ACHN (cell line): ENCODE measurements at places on chromosomes 1 and 21.

DNA sequence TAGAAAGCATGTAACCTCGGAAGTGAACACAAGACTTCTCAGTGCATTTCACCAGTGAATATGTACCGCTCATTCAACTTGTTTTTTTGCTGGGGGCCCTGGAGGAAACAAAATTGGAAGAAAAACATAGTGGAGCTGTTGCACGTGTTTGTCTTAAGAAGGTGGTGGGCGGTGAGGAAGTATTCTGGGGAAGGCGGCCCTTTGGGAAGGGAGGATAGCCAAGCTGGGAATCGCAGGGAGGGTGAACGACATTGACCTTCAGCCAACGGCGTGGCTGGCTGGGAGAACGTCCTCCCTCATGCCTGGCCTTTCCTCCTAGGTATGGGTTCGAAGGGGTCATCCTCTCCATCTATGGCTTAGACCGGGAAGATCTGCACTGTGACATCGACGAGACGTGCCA is 19.4 kb downstream of the TFF3 start:
- DNase-seq, result no peak

- no peak for DNase-seq
Measured at GRCh38 chr1:210722410-210723081, 393.8 kb downstream of the HHAT start.

DNA sequence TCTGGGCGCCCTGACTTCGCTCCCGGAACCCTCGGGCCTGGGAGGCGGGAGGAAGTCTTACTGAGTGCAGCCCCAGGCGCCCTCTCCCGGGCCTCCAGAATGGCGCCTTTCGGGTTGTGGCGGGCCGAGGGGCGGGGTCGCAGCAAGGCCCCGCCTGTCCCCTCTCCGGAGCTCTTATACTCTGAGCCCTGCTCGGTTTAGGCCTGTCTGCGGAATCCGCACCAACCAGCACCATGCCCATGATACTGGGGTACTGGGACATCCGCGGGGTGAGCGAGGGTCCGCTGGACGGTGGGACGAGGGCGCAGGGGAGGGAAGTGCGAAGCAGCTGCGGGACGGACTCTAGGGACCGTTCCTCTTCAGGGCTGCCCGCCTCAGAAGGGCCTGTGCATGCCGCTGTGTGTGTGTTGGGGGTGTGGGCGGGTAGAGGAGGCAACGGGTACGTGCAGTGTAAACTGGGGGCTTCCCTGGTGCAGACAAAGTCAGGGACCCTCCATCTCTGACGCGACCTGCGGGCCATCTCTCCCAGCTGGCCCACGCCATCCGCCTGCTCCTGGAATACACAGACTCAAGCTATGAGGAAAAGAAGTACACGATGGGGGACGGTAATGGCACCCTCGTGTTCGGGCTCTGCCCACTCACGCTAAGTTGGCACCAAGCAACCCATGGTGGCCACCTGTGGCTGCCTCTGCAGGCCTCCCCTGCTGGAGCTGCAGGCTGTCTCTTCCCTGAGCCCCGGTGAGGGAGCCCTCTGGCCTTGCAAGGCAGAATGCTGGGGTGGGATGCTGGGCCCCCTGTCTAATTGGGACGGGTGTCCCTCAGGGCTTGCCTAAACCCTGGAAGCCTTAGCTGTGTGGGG is at the start of gene GSTM1:
Gene GSTM1, plus strand, starts transcription at position 177 of the 859 bp plus-strand sequence. Its CDS starts 57 bp downstream, at position 234.
- DNase-seq, result no peak

GRCh38 chr1:110916669-110917306 is 43.8 kb downstream of the CD53 start:
- peak; percentile 24 for DNase-seq

- no peak for DNase-seq
Measured at GRCh38 chr1:44790968-44791801, 3.2 kb upstream of the BEST4 start.

GRCh38 chr21:29196670-29197191 is 66.3 kb downstream of the MAP3K7CL start:
- DNase-seq, result no peak

DNA sequence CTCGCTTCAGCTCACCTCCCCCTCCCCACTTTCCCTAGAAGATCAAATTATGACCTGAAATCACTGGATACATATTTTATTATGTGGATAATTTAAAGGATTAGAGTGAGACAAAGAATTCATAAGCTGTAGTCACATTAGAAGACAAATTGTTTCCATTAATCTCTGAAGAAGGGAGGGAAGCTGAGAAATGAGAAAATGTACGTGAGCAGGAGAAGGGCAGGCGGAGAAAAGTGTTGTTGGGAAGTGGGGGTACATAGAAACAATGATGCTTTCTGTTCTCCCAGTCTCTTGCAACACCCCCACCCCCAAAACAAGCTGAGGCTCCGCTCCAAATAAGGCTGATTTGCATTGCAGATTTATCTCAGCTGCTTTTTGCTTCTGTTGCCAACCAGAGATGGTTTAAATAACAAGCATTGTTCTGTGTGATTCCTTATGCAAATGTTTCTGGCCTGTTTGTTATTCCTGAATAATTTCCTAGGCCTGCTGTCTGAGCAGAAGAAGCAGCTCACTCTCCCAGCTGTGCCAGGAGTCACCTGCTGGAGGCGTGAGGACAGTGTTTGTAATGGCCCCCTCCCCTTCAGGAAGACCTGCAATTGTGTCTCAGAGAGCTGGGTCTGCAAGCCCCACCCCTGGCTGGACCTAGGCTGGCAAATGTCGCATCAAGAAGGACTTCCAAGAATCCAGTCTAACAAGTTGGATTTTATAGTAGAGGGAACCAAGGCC is 121.8 kb upstream of the TNR start:
- DNase-seq, result no peak

- DNase-seq, result no peak
Measured at GRCh38 chr21:16775076-16775475, 737.8 kb upstream of the CXADR start.

DNA sequence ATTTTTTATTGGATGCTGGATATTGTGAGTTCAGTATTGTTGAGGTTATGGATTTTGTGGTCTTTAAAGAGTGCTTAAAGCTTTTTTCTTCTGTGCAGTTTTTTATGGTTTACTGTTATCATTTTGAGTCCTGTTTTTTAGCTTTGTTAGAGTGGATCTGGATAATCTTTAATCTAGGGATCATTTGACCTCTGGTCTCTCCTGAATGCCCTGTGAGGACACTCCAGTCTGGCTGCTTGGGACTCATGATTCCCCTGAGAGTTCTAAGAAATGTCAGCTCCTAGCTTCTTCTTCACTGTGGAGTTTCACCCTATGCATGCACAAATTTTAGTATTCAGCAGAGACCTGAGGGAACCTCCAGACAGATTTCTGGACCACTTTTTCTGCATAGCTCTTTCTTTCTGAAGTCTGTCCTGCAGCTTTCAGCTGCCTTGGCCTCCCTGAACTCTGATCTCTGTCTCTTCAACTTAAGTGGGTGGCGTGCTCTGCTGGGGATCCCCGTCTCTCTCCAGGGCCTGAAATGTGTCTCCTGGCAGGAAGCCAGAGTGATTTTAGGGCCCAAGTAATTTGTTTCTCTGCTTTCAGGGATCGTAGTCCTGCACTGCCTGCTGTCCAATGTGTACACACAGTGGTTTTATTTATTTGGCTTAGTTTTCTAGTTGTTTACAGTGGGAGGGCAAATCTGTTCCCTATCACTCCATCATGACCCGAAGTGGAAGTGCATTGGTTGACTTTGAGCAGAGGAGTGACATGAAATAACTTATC is 14.7 kb downstream of the PEX14 start:
- DNase-seq, result no peak

DNA sequence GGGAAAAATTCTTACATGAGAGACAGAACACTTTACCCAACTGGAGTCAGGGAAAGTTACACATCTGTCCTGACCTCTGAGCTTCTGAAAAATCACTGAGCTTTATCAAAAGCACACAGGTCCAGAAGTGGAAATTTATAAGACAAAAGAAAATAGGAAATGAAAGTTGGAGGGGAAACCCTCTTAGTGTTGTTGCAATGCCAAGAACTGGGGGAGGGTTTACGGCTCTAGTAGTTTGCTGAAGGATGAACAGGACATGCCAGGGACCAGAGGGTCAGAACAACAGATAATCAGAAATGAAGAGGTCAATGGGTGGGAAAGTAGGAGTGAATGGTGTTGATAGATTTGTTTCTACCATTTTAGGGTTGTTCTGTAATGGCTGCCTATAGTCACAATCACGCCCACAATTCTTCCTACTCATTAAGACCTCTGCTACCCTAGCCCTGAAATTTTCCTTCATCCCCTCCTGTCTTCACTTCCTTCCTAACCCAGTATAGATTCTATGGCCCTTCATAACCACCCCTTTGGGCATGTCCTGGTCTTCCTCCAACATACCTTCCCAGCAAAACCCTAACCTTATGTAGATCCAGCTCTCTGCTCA is 30.3 kb upstream of the FMOD start:
- DNase-seq, result no peak

- DNase-seq, result no peak
Measured at GRCh38 chr1:185427264-185427663, 110.2 kb upstream of the IVNS1ABP start.

- no peak for DNase-seq
Measured at GRCh38 chr1:57089855-57090254, 124.0 kb upstream of the C8B start.

GRCh38 chr1:29249170-29249691 is 12.9 kb downstream of the PTPRU start:
- no peak for DNase-seq

DNA sequence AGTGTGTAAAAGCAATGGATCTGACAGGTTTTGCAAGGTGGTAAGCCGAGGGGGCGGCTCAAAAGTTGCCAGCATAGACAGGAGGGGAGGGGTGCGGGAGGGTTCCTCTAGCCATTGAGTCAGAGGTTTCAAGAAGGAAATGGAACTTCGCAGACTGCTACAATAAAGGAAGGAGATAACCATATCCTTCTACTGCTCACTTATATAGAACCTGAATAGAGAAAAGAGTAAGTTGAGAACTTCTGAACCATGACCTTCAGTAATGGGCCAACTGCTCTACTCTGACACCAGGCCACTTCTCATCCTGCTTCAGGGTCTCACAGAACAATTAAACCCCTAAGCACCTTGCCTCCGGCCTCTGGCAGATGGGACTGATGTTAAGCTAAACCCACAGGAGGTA is 26.3 kb upstream of the BCAR3 start:
- DNase-seq, result no peak

DNA sequence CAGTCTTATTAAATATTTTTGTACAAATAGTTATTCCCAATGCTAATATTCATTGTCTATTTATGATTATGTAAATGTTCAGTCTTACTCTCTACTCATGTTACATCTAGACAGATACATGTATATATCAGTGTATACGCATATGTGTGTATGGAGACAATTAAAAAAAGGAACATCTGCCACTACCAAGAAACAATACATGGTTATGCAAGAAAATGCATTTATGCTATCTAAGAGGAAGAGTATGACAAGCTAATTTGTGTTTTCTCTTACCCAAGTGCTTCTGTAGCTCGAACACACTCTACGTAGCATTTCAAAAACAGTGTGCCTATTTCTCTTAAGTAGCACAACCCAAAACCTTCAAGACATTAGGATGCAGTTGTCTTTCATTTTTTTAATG is 6.1 kb upstream of the RLF start:
- no peak for DNase-seq

- DNase-seq, result no peak
Measured at GRCh38 chr21:38899277-38899947, 93.7 kb downstream of the ETS2 start.

DNA sequence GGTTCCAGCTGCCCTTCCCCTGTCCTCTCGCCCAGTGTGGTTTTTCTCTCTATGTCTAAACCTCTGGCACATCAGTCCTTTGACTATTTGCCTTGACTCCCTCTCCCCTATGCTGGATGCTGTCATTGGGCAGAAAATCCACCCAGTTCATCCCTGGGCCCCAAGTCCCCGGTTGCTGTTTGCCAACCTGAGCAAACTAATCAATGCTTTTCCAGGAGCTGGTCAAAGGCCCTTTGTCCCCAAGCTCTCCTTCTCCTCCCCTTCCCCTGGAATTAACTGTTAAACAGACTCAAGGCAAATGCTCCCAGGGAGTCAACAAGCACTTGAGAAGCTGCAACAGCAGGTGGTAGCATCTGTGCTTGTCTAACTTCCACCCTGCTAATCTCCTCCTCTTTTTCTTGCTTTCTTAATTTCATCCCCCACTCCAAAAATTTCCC is 102.7 kb downstream of the LMX1A start:
- DNase-seq, result no peak

DNA sequence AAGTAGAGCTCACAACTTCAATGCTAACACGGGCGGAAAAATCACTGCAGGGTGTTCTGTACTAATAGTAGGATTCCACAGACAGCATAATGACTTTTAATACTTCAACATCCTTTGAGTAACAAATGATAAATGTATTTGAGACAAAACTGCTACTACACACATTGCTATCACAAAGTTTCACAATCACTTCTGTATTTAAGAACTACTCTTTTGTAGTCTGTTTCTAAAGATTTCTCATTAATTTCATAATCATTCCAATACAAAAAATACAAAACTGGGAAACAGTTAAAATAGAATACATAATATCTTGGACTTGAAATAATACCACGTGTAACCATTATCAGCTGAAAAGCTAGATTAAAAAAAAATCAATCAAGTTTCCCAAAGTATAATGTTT is 2.7 kb downstream of the HMGN1 start:
- no peak for DNase-seq

- DNase-seq, result no peak
Measured at GRCh38 chr1:156428746-156429288, 59.8 kb downstream of the RHBG start.

DNA sequence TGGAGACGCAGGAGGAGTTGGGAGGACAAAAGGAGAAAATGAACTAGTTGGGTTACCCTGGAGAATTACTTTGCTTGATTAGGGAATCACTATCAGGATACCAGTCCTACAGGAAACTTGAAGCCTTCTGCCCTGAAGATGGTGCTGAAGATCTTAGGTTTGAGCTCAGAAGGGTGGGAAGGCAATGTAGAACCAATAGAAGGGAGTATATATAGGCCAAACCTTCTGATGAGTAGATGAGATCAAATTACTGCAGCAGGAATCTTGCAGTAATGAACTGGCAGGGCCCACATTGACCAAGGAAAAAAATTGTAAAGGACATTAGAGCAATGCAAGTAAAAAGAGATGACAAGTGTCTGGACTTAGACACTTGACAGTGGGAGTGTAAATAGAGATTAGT is 116.3 kb upstream of the CACYBP start:
- DNase-seq, result no peak

- DNase-seq, result peak; percentile 69
Measured at GRCh38 chr1:15323351-15323988, 76.4 kb downstream of the FHAD1 start.

- DNase-seq, result no peak
Measured at GRCh38 chr1:180728472-180729106, 96.8 kb downstream of the XPR1 start.

DNA sequence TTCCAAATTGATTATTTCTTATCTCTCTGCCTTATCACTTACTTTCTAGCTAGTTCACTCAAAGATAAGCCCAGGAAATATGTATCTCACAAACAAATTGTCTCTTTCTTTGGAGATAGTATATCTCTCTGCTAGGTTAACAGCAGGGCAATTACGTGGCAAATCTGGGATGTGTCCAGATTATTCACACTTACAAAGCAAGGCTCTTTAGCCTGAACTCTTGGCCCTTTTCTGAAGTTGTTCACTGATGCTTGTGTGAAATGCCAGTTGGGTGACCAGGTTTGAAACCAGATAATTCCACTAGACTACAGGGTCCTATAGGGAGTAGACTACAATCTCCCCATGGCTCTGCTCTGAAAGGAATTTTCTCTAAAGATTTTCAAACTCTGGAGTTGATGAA is 30.8 kb upstream of the FAM78B start:
- DNase-seq, result peak; percentile 29
